Lung microvascular endothelial cell (primary cell): ENCODE measurements at places on chromosomes 16 and 17. TPM values are rescaled to one million over a fixed set of nuclear protein-coding genes. Genes with fewer than 3 reads are reported as not detected.
A peak's percentile ranks its signal among the peaks of the same experiment; 100 is the strongest.

Gene HAS3
- 1.4 and 1.7 TPM in 2 replicates for total RNA-seq

DNA sequence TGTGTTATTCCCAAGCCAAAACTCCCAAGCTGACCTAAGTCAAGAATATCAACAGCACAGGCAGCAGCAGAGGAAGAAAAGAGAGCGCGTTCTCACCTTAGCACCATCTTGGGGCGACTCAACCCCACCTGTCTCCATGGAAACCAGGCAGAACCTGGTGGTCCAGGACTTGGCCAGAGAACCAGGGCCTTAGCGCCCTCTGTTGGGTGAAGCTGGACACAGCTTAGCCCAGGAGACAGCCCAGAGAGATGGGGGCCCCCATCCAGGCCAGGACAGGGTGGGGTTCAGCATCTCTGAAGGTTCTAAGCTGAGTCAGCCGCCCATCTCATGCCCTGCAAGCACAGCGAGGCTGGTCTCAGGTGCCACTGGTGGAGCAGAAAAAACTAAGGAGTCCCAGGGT, 60.1 kb upstream of the TMEM132E start:
- DNase-seq, result peak; percentile 26

- peak; percentile 89 for DNase-seq
Observed at GRCh38 chr16:89330177-89330856, 112.8 kb downstream of the ZNF778 start.

DNA sequence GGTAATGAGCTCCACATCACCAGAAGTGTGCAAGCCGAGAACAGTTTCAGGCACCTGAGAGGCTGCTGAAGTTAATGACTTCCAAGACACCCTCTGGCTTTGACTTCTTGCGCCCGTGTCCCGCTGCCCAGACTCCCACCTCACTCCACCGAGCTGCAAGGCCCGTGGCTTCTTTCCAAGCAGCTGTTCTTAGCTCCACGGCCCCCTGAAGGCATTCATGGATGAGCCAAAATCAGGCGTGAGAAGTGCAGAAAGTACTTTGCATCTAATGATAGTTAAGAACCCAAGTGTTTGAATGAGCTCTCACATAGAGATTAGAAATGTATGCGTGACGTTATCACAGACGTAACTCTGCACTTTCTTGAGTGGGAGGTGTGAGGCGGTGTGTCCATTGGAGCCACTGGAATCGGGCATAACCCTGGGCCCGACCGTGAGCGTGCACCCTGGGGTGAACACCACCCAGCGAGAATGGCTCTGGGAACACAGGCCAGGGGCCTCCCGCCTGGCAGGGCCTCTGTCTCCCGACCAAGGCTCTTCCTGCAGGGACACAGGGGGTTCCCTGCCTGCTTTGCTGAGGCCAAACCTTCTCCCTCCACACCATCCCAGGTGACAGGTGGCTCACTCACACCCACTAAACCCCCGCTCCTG, 11.0 kb downstream of the NPTX1 start:
- DNase-seq, result no peak

GRCh38 chr16:3983081-3983520, 102.6 kb upstream of the CREBBP start:
- DNase-seq, result peak; percentile 89

Gene CD300E
- total RNA-seq, result not detected in 2 replicates

GRCh38 chr16:25013751-25014499, 1.2 kb downstream of the ARHGAP17 start:
- no peak for DNase-seq

DNA sequence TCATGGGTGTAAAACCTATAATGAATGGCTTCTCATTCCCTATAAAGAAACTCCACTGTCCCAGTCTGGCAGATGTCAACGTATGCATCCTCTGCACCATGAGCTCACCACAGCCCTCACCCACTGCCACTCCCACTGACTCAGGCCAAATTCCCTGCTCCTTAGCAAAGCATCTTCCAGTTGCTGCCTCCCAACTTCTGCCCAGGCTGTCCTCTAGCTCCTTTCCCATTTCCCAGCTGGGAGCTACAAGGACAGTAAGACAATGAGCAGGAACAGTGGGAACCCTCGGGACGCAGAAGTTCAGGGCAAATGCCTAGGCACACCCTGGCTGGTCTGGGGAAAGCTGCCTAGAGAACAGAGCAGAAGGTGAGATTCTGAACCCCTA, 9.1 kb upstream of the THAP11 start:
- peak; percentile 59 for DNase-seq

GRCh38 chr16:70694088-70694867, 8.4 kb upstream of the MTSS2 start:
- DNase-seq, result peak; percentile 49

Gene NLRC3
- total RNA-seq, result 2.6 and 2.8 TPM in 2 replicates

DNA sequence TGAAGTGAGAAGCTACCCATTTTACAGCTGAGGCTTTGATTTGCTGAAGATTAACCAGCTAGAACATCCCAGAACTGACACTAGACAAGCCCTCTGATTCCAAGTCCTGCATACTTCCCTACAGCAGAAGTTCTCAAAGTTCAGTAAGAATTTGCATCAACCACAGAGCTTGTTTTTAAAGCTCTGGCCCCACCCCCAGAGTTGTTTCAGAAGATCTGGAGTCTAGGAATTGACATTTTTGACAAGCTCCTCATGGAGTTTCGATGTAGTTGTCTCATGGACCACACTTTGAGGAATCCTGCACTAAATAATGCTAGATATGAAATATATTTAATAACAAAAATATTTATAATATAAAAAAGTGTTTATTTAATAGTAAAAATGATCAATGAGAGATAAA, 120.3 kb upstream of the ADAMTS18 start:
- DNase-seq, result no peak

DNA sequence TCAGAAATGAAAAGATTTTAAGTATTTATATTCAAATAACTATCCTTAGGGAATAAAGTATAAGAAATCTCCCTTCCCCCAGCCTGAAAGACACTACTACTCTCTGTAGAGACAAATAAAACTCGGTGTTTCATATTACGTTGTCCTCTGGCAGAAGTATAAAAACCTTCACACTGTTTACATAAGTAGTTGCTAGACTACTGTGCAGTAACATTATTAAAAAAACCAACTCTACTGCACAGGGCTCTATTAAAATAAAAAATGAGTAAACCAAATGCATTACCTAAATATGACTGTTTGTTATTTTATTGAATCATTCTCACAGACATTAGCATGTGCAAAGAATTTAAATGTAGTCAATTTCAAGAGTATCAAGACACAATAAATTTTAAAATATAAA, 67.4 kb downstream of the MED13 start:
- DNase-seq, result peak; percentile 40

Gene CES4A
- total RNA-seq, result 1.1 and 1.2 TPM in 2 replicates

GRCh38 chr17:61852857-61853256, 10.5 kb downstream of the BRIP1 start:
- no peak for DNase-seq

DNA sequence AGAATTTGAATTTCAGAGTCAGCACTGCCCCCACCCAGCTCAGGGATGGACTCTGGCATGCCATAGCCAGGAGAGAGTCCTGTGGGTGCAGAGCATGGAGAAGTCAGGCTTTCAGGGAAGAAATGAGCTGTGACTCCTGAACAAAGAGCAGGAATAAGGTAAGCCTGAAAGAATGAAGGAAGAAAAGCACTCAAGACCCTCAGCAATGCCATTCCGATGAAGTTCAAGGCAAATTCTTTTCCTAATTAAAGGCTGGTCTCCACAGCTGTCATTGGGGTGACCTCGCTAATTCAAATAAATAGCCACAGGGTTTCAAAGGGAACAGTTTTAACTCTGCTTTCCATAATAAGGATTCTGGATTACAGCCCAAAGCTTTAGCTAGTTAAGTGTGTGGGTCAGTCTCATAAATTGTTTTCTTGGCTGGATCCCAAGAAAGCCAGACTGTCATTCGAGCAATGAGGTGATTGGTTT, 31.7 kb downstream of the TOM1L2 start:
- DNase-seq, result no peak

- peak; percentile 37 for DNase-seq
Observed at GRCh38 chr17:38403491-38403890, 24.8 kb upstream of the ARHGAP23 start.

DNA sequence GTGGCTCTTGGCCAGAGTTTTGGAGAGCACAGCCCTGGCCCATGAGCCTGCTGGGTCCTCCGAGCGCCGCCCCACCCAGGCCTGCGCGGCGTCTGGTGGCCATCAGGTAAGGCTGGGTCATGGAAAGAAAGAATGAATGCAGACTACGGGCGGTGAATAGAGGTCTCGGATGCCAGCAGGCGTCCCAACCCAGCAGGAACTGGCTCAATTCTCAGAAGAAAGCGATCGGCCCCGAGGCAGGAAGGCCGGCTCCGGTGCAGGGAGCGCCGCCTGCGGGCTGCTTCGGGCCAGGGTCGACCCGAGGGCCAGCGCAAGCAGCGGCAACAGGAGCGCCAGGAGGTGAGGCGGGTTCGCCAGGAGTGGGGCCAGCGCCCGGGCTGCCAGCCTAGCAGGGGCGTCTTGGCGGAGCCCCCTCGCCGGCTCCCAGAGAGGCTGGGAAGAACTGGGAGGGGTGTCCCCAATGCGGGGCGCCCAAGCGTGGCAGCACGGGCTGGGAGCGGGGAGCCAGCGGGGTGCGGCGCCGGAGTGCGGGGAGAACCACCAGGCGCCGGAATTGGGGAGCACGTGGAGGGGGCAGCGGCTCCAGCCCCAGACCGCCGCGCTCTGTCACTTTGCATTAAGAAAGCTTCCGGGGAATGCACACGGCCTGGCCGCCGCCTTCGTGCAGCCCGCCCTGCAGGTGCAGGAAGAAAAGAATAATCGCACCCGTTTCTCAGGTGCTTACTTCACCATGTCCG, 7.1 kb upstream of the TMC5 start:
- DNase-seq, result no peak

GRCh38 chr16:35485915-35486314, 2026.5 kb downstream of the TP53TG3F start:
- no peak for DNase-seq

Gene RASL10B
- under 0.01 TPM in 2 replicates for total RNA-seq

Gene BEAN1
- total RNA-seq, result not detected in 2 replicates

Gene C16orf86
- total RNA-seq, result 2.6 and 2.8 TPM in 2 replicates

Gene SERPINF2
- total RNA-seq, result under 0.01 TPM in 1 of 2 replicates, not detected in the other

DNA sequence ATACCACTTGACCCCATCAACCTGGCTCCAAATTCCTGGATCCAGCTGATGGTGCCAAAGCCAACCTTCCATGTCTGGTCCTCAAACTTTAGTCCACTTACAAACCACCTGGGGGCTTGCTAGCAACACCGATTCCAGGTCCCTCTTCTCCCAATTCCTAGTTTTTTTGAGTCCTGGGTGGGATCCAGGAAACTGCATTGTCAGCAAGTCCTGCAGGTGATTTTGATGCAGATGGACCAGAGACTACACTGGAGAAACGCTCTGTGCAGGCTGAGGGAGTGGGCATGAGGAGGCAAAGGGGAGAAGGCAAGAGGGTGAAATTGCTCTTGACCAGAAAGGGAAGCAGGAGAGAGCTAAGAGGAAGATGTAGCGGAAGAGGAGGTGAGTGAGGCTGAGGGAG, 21.0 kb upstream of the NOS2 start:
- no peak for DNase-seq
